ENCODE measurements at places on chromosomes 4 and X.

DNA sequence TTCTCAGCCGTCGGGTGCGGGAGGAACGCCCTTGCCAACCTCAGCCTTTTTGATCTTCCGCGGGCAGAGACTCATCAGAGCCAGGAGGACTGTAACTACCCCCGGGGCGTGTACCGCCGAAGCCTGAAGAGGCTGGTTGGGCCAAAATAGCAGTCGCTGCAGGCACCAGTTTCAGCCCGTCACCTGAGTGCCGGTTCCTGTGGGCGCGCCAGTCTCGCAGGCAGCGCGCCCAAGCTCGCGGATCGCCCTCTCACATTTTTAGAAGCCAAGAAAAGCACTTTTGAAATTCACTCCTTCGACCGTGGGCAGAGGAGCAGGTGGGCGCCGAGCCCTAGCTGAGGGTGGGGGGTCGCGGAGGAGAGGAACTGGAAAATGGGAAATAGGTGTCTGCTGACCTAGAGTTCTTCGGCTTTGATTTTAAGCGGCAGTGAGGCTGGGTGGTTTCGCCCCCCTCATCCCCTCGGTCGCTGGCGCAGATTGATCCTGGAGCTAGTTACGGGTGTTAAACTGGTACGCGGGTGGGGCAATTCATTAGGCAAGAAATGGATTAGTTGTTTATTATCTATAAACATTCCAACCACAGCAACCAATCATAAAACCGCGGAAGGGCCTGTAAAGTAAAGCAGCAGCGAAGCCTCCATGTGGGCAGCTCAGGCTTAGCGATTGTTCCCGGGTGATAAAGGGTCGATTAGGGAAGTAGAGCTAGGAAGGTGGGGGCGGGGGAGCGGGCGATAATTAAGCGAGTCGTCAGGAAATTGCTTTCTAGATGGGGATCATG lies 69.2 kb downstream of the FBXO8 start:
- no peak for DNase-seq

GRCh38 chrX:148659481-148659880 lies 159.1 kb downstream of the AFF2 start:
- no peak for DNase-seq

- no peak for DNase-seq
Measured at GRCh38 chr4:186561748-186562147, 6.4 kb upstream of the MTNR1A start.

DNA sequence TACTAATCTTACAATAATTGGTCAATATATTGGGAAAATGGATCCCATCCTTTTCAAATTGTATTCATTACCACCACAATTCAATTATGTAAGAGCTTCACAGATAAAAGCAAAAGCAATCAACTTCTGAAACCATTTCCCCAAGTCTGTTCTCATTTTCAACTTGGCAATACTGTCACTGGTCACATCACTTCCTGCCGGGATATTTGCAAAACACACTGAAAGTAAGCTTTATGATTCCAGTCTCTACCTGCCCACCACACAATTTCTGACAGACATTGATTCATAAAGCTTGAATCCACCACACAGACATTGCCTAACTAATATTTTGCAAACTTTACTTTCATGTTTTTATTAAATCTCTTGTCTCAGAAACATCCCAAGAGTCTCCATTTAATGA lies 53.6 kb downstream of the LIN54 start:
- DNase-seq = no peak

GRCh38 chr4:184171011-184171410 lies 46.7 kb downstream of the ENPP6 start:
- no peak for DNase-seq

- DNase-seq = no peak
Measured at GRCh38 chr4:8860892-8861575, 10.6 kb downstream of the HMX1 start.

GRCh38 chr4:121978172-121978516 lies 26.3 kb upstream of the TRPC3 start:
- DNase-seq = no peak

DNA sequence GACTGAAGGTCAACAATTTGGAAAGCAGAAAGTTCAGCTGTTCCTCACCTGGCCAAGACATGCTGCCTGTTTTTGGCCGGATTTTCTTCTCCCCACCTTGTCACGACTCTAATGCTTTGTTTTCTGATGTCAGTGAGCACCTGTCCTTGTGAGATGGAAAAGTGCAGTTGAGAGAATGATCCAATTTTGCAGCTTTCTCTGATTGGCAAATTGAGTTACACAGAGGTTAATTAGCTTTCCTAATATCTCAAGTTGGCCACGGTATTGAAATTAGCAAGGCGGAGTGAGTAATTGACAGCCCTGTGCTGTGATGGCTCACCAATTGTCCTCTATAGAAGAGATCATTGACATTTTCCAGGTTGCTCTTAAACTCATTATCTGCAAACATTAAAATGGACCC lies 126.8 kb upstream of the VCX3A start:
- no peak for DNase-seq

DNA sequence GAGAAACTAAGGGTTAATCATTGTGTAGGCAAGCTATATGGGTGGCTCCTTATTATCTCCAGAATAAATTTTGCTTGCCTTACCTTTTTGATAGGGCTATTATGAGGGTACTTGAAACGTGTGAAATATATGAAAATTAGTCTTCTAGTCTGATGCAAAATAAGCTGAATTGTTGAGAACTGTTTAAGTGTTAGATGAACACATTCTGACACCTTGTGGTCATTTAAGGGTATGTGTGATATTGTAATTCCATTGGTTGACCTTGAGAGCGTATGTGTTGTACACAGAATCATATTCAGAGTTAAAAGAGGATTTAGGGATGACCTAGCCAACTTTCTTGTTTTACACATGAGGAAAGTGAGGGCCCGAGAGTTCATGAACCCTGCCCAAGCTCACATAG lies 44.6 kb upstream of the LINC00632 start:
- no peak for DNase-seq

- no peak for DNase-seq
Measured at GRCh38 chr4:83644677-83645659, 109.1 kb downstream of the GPAT3 start.

GRCh38 chrX:46713672-46714490 lies 45.0 kb downstream of the SLC9A7 start:
- no peak for DNase-seq

DNA sequence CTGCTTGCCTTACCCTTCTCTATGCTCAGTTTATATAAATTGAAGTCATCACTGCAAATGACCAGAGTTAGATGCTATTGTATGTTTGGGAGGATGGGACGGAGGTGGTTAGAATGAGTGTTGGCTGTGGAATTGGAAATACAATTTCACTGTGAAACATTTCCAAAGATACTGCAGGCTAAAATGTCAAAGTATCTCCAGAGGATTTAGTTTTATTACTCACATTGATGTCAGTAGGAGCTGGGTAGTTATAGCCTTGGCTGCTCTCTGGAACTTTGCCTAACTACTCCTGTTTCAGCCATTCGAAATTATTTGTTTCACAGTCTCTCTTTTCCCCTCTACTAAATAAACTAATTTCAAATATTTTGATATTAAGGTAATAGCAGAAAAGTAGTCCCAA lies 92.6 kb upstream of the PPP3CA start:
- no peak for DNase-seq

- DNase-seq = peak; percentile 53
Measured at GRCh38 chr4:7043284-7044136, at the start of gene TADA2B. Gene TADA2B (plus strand): TSS chr4:7043372. CDS start chr4:7043580, 208 bp downstream.

DNA sequence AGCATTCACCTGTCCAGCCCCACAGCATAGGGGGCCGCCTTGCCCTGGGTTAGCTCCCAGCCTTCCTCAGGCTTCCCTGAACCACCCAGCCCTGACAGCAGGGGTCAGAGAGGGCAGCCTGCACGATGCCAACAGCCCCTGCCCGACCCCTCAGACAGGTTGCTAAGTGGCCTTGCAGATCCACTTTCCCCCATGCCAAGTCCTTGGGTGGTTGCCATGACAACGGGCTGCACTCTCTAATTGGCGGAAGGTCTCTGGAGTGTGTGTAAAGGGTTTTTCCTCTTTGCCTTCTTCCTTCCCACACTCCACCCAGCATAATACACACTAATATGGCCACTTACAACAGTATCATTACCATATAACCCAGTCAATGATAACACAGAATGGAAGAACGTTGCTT lies 99.6 kb upstream of the AFAP1 start:
- DNase-seq = no peak

GRCh38 chr4:88413801-88414200 lies 35.1 kb downstream of the HERC6 start:
- DNase-seq = no peak

GRCh38 chrX:26783512-26784225 lies 567.7 kb downstream of the MAGEB5 start:
- DNase-seq = no peak

DNA sequence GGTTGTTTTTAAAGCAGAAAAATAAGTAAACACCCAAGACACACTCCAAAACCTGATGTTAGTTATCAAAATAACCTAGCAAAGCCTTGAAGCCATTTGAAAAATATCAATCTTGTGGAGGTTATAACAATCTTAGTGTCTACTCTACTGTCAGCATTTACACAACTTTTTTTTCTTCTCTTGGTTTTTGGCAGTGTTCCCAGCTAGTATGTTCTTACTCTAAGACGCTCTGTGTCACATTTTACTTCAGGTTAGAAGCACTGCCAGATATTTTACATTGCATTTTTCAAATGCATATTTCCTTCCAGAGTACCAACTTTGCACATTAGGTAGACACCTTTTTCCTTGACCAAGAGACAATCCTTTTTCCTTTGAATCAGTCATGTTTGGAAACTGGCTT lies 114.0 kb upstream of the INPP4B start:
- DNase-seq = no peak

DNA sequence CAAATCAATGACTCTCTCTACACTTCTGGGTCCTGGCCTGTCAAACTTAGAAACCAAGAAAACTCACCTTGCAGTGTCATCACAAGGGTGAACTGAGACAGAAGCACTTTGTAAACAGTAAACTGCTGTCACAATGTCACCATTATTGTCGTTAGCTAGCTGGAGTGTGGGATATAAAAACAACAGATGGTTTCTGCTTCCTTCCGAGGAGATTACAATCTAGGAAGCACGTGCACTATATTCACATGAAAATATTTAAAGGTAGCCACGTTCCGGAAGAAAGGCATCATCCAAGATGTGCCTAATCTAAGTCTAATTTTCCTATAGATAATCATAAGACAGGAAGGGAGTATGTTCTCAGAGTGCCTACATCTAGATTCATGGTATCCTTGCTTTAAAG lies 64.7 kb upstream of the ACSL1 start:
- DNase-seq = no peak

GRCh38 chr4:76723373-76723772 lies 174.6 kb downstream of the SOWAHB start:
- no peak for DNase-seq

DNA sequence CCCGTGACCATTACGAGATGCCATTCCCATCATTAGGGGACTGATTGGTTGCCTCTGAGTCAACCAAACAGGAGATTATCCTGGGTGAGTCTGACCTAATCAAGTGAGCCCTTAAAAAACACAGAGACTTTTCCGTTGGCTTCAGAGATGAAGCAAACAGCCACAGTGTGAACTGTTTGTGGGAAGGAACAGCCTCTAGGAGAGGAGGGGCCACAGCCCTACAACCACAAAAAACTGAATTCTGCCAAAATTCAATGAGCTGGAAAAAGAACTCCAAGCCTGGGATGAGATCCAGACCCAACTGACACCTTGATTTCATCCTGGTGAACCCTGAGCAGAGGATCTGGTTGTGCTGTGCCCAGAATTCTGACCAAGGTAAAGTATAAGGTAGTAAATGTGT lies 31.3 kb upstream of the TBL1X start:
- DNase-seq = no peak

DNA sequence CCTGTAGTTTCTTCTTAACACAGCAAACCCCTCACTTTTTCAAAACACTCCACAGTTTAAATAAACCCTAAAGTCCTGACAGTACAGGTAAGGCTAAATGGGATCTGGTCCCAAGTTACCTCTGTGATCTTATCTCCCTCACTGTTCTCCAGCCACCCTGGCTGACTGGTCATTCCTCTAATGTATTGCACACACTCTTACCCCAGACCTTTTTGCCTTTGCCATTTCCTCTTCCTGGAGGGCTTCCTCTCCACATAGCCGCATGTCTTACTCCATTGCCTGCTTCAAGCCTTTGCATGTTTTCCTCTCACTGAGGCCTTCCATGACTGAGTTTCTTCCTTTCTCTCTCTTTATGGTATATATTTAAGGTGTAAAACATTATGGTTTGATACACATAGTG lies 19.5 kb upstream of the ANXA3 start:
- DNase-seq = no peak

- DNase-seq = no peak
Measured at GRCh38 chrX:2576793-2577192, 76.0 kb upstream of the DHRSX start.

DNA sequence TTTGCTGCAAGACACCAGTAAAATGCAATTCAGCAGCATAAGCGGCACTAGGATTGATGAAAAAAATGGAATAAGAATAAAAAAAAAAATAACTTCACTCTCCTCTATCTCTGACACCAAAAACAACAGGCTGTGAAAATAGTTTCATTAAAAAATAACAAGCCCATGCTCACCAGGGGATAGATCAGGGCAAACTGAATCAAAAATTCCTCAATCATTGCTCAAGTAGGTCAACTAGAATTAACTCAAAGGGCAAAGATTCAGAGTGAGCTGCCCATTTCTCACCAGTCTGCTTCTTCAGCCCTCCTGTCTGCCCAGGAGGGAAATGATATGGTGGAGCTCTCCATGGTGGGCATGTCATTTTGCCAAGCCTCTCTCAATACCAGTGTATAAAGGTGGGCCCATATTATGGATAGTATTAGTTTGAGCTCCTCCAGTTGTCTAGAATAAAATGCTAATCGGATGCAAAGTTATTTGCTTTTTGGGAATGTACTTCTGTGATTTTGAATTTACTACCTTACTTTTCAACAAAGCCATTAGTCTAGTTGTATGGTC lies 153.9 kb downstream of the UNC5C start:
- no peak for DNase-seq

GRCh38 chrX:97539970-97540519 lies 656.3 kb downstream of the RPA4 start:
- no peak for DNase-seq

GRCh38 chrX:15579778-15580747 lies 20.7 kb downstream of the ACE2 start:
- DNase-seq = no peak

DNA sequence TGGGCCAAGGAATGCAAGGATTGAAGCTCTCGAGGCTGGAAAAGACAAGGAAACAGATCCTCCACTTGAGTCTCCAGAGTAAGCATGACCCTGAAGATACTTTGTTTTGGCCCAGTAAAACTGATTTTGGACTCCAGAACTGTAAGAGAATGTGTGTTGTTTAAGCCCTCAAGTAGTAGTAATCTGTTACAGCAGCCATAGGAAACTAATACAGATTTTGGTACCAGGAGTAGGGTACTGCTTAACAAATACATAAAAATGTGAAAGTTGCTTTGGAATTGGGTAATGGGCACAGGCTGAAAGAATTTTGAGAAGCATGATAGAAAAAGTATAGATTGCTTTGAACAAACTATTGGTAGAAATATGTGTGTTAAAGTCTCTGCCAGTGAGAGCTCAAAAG lies 17.4 kb upstream of the FRAS1 start:
- DNase-seq = no peak

- peak; percentile 36 for DNase-seq
Measured at GRCh38 chr4:15754323-15754722, 23.8 kb upstream of the CD38 start.
